Vagina (tissue), 2 donors: ENCODE measurements at places on chromosomes 11 and 22.
A peak's percentile ranks its signal among the peaks of the same experiment; 100 is the strongest.

GRCh38 chr11:99184146-99184545, 163.4 kb downstream of the CNTN5 start:
- no peak overlapping the region for H3K4me3 ChIP-seq
- no peaks in the 10 kb centered on the region for H3K27me3 ChIP-seq
- no peaks in the 10 kb centered on the region for H3K4me1 ChIP-seq
- no peak overlapping the region for H3K27ac ChIP-seq

GRCh38 chr11:7208391-7208790, 43.3 kb upstream of the SYT9 start:
- DNase-seq = no peak
- H3K27ac ChIP-seq = no peak overlapping the region
- no peaks in the 10 kb centered on the region for H3K36me3 ChIP-seq
- no peak overlapping the region for H3K4me3 ChIP-seq

DNA sequence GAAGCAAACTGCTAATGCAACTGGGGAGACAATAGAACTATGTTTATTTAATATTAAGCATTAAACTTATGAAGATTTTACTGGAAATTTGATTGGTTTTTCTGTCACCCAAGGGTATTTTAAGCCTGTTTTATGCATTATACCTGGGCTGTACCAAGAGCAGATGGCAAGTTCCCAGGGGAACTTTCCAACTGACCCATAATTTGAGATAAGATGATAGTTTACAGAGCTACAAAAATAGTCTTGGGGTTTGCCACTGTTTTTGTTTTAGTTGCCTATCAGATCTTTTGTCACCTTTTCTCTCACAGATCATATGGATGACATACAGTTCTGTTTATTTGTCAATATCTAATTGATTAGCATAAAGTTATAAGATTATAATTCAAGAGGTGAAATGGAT, 43.9 kb downstream of the PDE3B start:
- no peak overlapping the region for H3K27ac ChIP-seq
- H3K4me3 ChIP-seq = no peak overlapping the region
- no peaks in the 10 kb centered on the region for H3K27me3 ChIP-seq
- no peak for DNase-seq

- peak within 1 kb of the TSS; percentile 63 for H3K4me3 ChIP-seq
- no peaks in the 10 kb centered on the region for H3K36me3 ChIP-seq
- H3K4me1 ChIP-seq = peaks cover 37% of the 10 kb centered on the region
- no peaks in the 10 kb centered on the region for H3K27me3 ChIP-seq
- DNase-seq = no peak
Measured at GRCh38 chr22:24805790-24806662, at the start of gene SGSM1. Gene SGSM1, plus strand, starts transcription at chr22:24806211. Its CDS starts 115 bp downstream, at chr22:24806326.

DNA sequence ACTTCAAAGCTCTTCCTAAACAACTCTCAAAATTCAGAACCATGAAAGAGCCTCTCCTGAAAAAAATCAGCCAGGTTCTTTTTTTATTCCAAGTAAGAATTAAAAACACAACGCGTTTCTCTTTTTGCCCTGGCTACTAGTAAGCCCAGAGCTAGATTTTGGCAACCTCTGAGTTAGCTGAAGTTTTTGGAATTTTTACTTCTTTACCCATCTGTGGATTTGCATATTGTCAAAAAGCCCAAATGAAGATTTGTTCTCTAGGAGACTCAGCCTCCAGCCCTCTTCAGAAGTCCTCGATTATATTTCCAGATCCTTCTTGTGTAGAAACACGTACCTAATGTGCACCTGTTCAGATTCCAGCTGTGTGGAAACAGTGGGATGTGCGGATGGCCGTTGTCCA, 517.9 kb downstream of the TBC1D22A start:
- H3K27me3 ChIP-seq = no peaks in the 10 kb centered on the region
- no peak overlapping the region for H3K27ac ChIP-seq
- DNase-seq = no peak
- H3K4me1 ChIP-seq = no peaks in the 10 kb centered on the region
- H3K4me3 ChIP-seq = no peak overlapping the region

GRCh38 chr11:71486320-71486719, 33.3 kb downstream of the NADSYN1 start:
- no peak overlapping the region for H3K4me3 ChIP-seq
- H3K27me3 ChIP-seq = no peaks in the 10 kb centered on the region
- no peak overlapping the region for H3K27ac ChIP-seq
- DNase-seq = no peak
- no peaks in the 10 kb centered on the region for H3K4me1 ChIP-seq
- H3K36me3 ChIP-seq = peaks cover 55% of the 10 kb centered on the region

DNA sequence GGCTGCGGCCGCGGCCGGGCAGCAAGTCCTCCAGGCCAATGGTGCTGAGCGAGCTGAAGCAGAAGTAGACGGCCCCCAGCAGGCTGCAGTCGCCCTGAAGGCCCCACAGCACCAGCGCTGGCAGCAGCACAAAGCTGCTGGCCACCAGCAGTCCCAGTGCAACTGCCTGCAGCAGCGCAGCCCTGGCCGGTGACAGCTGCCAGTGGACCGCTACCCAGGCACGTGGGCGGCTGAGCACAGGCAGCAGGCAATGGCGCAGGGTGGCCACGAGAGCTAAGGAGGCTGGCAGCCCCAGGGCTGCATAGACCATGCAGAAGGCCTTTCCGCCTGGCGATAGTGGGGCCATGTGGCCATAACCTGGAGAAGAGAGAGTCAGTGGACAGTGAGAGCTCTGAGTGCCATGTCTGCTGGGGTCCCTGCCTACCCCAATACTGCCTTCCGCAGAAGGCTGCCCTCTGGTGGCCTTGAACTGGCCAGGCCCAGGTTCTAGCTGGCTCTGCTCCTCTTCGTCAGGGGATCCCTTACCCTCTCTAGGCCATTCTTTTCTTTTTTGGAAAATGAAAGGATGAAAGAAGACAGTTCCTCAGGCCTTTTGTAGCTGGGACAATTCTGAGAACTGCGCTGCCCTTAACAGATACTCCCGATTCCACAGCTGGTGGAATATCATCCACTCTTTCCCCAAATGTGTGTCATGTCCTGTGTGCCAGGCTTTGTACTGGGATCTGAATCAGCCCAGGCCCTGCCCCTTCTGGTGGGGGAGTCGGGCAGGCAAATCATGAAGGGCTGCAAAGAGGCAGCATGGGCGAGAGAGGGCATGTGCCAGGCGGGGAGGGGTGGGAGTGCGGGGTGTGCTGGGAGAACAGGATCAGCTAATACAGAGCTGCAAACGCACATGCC, 1.8 kb downstream of the KCNK7 start:
- no peaks in the 10 kb centered on the region for H3K36me3 ChIP-seq
- H3K27ac ChIP-seq = peak overlapping the region; percentile 21
- H3K4me1 ChIP-seq = peaks cover 38% of the 10 kb centered on the region
- DNase-seq = no peak

DNA sequence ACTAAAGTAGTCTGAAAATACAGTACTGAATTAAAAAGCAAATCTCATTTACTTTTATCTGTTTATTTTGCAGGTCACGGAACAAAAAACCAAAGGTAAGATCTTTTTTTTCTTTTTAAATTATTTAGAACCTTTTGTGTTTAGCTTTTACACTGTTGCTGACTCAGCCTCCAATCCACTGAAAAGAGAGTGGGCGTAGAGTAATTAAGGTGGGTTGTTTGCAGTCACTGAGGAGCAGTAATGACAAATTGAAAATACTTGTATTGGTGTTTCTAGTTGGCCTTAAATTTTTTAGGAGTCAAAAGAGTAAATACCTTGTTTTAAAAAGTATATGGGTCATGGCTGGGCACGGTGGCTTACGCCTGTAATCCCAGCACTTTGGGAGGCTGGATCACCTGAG, 73.4 kb downstream of the TNRC6B start:
- DNase-seq = no peak
- H3K27ac ChIP-seq = no peak overlapping the region
- H3K27me3 ChIP-seq = no peaks in the 10 kb centered on the region

- H3K27me3 ChIP-seq = no peaks in the 10 kb centered on the region
- peak overlapping the region; percentile 20 for H3K27ac ChIP-seq
- peak overlapping the region; percentile 25 for H3K4me3 ChIP-seq
- DNase-seq = no peak
- no peaks in the 10 kb centered on the region for H3K36me3 ChIP-seq
Measured at GRCh38 chr11:133927690-133928627, 28.8 kb downstream of the IGSF9B start.

GRCh38 chr11:88312628-88313027, 24.9 kb downstream of the CTSC start:
- no peak overlapping the region for H3K27ac ChIP-seq
- no peak for DNase-seq
- peaks cover 31% of the 10 kb centered on the region for H3K4me1 ChIP-seq

DNA sequence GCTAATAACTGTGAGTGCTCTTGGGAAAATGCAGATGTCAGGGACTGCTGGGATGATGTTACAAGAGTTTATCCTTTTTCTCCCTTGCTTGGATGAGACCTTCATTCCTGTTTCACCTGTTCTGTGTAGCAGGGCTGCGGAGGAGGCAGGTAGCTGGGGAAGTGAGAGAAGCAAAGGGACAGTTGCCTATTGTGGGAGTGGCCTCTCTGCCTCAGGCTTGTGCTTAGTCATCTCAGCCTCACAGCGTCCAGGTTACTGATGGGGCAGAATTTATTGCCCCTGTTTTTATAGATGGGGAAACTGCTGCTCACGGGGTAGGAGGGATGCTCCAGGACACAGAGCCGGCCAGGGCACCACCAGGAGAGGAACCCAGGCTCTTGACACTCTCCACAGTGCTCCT, 1.7 kb downstream of the STX3 start:
- no peaks in the 10 kb centered on the region for H3K27me3 ChIP-seq
- H3K4me1 ChIP-seq = peaks cover 28% of the 10 kb centered on the region
- no peak for DNase-seq
- H3K36me3 ChIP-seq = no peaks in the 10 kb centered on the region
- H3K27ac ChIP-seq = peak overlapping the region; percentile 100

GRCh38 chr11:72671152-72672099, 2.8 kb downstream of the PDE2A start:
- no peaks in the 10 kb centered on the region for H3K4me1 ChIP-seq
- no peaks in the 10 kb centered on the region for H3K36me3 ChIP-seq
- H3K27me3 ChIP-seq = no peaks in the 10 kb centered on the region
- no peak overlapping the region for H3K27ac ChIP-seq
- H3K4me3 ChIP-seq = no peak overlapping the region
- no peak for DNase-seq

- no peaks in the 10 kb centered on the region for H3K27me3 ChIP-seq
- peaks cover 26% of the 10 kb centered on the region for H3K36me3 ChIP-seq
- H3K27ac ChIP-seq = no peak overlapping the region
- DNase-seq = no peak
- peaks cover 53% of the 10 kb centered on the region for H3K4me1 ChIP-seq
Measured at GRCh38 chr22:37630839-37631435, 8.5 kb upstream of the SH3BP1 start.

DNA sequence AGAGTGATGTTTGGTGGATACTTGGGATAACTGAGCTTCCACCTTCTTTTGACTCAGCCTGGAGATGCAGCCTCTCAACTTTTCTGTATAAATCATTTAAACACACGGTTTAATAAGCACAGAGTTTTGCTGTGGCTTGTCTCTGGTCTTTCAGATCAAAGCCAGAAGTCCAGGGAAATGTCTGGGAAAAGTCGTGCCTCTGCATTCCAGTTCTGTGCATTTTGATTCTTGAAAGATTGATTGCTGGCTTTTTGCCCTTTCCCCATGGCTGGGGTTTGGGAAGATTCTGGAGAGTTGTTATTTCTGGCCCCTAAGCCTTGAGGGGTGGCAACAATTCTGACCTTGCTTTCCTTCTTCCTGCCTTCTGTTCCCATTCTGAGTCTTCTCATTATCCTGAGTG, 154.1 kb downstream of the COMMD9 start:
- H3K4me1 ChIP-seq = peaks cover 7% of the 10 kb centered on the region
- no peak overlapping the region for H3K4me3 ChIP-seq
- H3K27ac ChIP-seq = no peak overlapping the region
- no peaks in the 10 kb centered on the region for H3K27me3 ChIP-seq
- no peaks in the 10 kb centered on the region for H3K36me3 ChIP-seq

DNA sequence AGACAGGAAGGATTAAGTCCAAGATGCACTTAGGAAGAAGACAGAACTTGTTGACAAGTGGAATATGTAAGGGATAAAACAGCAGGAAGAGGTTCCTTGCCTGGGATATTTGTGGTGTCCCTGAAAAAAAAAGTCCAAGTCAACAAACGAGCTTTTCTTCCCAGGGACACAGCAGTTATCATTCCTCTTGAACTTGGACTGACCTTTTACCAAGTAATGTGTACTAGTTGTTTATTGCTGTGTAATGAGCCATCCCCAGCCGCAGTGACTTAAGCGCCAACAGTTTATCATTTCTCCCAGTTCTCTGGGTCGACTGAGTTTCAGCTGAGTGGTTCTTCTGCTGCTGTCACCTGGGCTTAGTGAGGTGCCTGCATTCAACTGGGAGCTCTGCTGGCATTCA, 37.0 kb downstream of the KREMEN1 start:
- no peak for DNase-seq
- no peaks in the 10 kb centered on the region for H3K4me1 ChIP-seq
- no peak overlapping the region for H3K4me3 ChIP-seq
- no peak overlapping the region for H3K27ac ChIP-seq
- no peaks in the 10 kb centered on the region for H3K36me3 ChIP-seq
- no peaks in the 10 kb centered on the region for H3K27me3 ChIP-seq

DNA sequence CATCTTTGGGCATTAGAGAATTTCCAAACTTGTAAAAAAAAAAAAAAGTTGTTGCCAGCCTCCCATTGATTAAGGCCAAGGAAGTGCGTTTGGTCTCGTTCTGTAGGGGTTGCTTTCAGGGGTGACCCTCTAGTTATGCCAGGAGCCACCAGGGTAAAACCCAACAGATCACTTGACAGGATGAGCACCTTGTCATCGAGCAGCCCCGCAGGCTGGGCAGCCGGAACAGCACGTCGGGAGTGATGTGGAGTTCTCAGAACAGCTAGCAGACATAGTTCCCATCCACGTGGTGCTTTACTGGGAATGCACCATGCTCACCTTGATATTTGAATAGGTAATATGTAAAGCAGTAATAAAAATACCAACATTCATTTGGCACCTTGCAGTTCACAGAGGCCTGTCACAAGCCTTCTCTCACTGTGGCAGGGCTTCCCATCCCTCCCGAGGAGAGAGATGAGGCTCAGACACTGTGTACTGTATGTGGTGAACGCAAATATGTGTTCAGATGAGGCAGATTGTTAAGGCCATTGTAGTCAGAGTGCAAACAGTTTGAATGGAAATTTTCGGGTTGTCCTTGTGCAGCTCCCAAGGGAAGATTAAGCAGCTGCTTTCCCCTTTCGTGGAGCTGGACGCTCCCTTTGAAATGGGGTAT, 70.9 kb upstream of the SORL1-AS1 start:
- peaks cover 22% of the 10 kb centered on the region for H3K4me1 ChIP-seq
- DNase-seq = no peak

GRCh38 chr11:65883058-65883761, 3.6 kb downstream of the CTSW start:
- H3K27ac ChIP-seq = no peak overlapping the region
- H3K4me1 ChIP-seq = peaks cover 30% of the 10 kb centered on the region
- peaks cover 37% of the 10 kb centered on the region for H3K36me3 ChIP-seq
- H3K27me3 ChIP-seq = no peaks in the 10 kb centered on the region
- no peak overlapping the region for H3K4me3 ChIP-seq

GRCh38 chr11:123143476-123143875, 51.6 kb downstream of the CLMP start:
- no peaks in the 10 kb centered on the region for H3K36me3 ChIP-seq
- no peak for DNase-seq
- H3K27me3 ChIP-seq = no peaks in the 10 kb centered on the region
- H3K27ac ChIP-seq = no peak overlapping the region

GRCh38 chr11:69244266-69244665, 49.7 kb upstream of the MYEOV start:
- DNase-seq = peak; percentile 65
- H3K4me3 ChIP-seq = no peak overlapping the region
- H3K27ac ChIP-seq = no peak overlapping the region
- no peaks in the 10 kb centered on the region for H3K36me3 ChIP-seq
